AG10803 (cell line): ENCODE measurements at places on chromosomes 16 and 17.
A peak's percentile ranks its signal among the peaks of the same experiment; 100 is the strongest.

DNA sequence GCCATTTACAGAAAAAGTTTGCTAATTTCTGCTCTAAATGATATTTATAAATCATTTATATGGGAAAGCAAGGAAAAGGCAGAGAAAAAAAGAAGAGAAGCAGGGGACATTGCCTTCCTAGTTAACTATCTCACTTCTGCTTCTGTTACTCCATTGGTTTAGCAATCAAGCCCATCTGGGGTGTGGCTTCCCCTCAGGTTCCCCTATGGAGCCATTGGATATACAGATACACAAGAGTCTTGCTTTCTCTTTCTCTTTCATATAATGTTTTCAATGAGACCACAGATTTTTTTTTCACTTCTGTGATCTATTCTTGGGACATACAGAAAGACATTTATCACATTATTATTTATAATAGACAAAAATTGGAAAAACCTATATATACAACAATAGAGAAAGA is 105.6 kb upstream of the TOM1L1 start:
- DNase-seq: no peak

DNA sequence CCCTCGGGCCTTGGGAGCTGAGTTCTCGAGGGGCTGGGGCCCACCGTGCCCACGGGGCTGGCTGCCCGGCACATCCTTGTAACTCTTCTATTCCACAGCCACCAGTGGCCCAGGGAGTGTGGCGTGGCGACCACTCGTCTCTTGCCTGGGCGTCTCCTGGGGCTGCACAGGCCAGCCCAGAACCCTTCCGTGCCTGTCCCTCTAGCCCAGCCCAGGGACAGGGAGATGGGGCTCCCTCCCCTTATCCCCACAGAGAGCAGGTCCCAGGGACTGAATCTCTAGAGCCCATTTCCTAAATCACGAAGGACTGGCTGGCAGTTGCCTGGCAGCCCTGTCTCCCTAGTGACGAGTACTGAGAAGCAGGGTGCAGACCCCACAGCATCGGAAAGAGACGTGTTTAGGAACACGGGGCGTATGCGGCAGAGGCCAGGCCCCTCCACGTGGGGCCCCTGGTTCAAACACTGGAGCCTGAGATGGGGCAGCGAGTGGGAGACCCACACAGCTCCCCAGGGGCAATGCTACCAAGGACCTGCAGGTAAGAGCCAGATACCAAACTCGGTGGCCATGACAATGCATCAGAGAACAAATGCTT is 51.0 kb downstream of the TIMM22 start:
- no peak for DNase-seq

DNA sequence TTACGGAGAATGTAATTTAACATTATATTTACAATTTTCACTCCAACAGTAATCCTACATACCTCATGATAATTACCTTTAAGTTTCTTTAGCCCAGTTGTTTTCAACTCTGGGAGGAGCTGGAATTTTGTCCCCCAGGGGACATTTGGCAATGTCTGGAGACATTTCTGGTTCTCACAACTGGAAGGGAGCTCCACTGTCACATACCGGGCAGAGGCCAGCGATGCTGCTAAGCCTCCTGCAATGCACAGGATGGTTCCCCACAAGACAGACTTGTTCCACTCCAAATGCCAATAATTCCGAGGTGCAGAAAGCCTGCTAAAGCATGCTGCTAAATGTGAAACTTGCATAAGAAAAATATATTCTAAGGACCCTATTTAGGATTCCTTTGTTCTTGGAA is 251.1 kb upstream of the IRX5 start:
- DNase-seq: no peak

DNA sequence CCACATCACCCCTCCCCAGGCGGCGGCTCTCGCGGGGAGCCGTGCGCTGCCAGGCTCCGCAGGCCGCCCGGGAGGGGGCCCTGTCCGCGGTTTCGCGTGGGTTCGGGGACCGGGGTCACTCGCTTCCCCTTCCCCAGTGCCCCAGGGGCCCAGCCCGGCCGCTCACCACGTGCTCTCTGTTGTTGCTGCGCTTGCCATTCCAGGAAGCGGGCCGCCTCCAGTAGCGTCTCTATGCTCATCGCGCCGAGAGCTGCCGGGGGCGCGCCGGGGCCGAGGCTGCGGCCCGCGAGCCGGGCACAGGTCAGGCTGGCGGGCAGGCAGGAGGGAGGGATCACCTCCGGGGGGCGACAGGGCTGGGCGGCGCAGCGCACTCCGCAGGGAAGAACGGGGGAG is 390 bp downstream of the MNT start:
- peak; percentile 45 for DNase-seq

DNA sequence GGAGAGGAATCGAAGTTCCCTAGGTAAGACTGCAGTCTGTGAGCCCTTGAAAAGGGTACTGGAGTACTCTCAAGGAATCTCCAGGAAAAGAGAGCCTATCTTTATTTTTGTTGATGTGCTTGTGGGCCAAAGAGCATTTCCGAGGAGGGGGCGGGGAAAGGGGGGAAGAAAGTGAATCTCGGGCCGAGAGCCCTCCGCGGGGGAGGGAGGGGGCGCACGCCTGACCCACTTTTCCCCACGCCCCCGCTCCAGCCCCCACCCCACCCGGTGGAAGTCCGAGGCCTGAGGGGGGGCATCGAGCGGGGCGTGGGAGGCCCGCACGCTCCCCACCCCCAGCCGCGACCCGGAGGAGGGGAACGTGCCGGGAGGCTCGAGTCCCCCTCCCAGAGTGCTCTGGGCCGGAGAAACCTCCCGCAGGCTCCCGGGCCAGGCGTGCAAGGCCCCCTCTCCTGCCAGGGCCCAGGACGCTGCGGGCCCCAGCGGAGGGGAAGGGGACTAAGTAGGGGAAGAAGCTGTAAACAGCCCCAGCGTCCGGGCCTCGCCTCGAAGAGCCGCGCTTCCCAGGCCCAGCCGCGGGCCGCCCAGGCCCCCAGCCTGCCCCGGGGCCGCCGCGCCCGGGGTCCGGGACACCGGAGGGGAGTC is 444 bp downstream of the HELZ start:
- DNase-seq: no peak

DNA sequence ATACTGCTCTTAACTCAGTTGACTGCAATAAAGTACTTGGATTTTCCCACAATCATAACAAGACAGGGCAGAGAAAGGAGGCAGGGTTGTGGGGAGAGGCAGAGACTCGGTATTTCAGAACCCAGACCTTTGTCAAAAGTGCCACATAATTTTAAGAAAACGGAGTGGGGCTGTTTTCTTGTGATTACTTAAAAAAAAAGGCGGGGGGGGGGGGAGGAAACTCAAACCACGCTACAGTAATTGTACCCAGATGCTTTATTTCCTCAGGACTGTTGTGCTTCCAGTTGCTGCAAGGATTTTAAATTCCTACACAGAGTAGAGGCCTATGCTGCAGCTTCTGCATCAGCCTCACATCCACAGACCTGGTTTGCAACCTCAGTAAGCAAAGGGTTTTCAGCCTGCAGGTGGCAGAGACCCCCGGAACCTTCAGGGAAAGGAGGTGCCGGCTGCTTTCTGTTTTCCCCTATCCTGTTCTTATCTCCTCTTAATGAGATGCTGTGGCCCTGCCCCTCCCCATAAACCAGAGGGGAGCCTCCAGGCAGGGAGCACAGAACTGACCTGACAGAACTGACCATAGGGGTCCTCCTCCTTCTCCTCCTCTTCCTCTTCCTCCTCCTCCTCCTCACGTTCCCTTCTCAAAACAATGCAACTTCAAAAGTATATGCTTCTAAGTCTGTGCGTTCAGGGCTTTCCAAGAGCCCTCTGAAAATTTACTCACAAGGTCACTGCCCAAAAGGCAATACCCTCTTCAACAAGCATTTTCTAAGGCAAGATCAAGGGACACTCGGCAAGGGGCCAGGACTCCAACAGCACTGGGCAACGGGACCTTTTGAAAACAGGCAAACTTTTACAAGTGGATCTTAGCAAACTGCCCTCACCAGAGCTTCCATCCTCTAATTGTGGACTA is 7.5 kb downstream of the AXIN2 start:
- peak; percentile 84 for DNase-seq

DNA sequence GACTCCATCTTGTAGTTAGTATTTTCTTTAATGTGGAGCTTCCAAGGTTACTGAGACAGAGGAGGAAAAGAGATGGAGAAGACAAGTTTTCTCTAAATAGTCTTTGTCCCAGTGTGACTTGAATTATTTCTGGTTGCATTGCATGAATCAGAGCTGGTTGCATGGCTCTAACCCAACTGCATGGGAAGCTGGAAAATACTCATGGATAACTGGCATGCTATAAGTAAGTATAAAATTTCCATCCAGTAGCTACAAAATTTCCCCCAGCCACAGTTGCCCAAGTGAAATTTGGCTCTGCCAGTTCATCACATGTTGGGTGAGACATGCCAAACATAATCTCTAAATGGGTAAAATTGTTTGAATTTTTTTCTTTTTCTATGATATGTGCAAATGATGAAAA is 1161.5 kb downstream of the CDH11 start:
- no peak for DNase-seq

GRCh38 chr16:30947859-30948666 is 805 bp upstream of the ORAI3 start:
- DNase-seq: peak; percentile 96

GRCh38 chr16:52837251-52837650 is 215.4 kb downstream of the CHD9NB start:
- no peak for DNase-seq

- DNase-seq: no peak
These were observed 67.5 kb downstream of the KLHDC4 start for GRCh38 chr16:87698241-87698640.

GRCh38 chr17:44927696-44928095 is 12.4 kb upstream of the GFAP start:
- DNase-seq: no peak

GRCh38 chr17:33124871-33125551 is 133.4 kb downstream of the SPACA3 start:
- no peak for DNase-seq

DNA sequence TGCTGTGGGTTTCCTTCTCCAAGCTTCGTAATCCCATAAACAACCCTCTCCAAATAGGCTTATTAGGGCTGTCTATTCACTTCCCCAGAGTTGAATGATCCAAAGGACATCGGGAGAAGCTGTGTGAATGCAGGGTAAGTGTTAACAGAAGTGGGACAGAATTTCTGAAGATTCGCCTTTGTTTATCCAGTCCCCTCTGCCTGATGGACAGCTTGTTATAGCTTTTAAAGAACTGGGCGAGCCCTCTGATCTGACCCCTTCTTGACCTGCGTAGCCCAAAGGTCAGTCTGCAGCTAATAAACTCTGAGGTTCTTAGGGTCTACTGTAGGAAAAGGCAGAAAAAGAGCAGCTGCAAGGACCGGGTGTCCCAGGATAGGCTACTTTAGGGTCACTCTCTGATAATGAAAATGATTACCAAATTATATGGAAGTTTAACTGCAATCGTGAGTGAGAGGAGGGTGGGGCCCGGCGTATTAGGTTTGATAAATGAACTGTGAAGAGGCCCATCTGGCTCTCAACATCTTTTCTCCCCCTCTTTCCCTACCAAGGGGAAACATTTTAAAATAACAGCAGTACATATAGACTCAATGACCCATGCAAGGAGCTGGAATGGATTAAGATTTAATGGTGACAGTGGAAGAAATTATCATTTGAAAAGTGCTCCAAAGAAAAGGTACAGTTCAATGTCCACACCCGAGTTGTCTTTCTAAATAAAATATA is 233.4 kb downstream of the FTO start:
- no peak for DNase-seq

- peak; percentile 91 for DNase-seq
These were observed 44.0 kb downstream of the IRX6 start for GRCh38 chr16:55367866-55368603.

- DNase-seq: no peak
These were observed 4.4 kb downstream of the GPS1 start for GRCh38 chr17:82055965-82056728.

DNA sequence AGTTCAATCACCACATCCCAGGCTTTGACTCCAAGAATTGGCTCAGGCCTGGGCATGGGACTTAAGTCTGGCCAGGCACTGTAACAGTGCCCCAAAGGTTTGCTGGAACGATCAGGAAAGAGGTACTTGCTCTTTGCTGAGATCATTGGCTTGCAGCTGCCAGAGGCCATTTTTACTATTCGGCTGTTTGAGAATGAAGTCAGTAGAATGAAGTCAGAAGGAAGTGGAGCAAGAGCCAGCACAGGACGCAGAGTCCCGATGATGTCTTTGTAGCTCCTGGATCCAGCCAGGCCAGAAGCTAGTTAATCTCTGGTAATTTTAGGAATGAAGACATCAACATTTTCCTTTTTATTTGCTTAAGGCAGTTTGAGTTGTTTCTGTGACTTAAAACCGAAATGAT is 195.5 kb downstream of the RAB11FIP4 start:
- peak; percentile 70 for DNase-seq

DNA sequence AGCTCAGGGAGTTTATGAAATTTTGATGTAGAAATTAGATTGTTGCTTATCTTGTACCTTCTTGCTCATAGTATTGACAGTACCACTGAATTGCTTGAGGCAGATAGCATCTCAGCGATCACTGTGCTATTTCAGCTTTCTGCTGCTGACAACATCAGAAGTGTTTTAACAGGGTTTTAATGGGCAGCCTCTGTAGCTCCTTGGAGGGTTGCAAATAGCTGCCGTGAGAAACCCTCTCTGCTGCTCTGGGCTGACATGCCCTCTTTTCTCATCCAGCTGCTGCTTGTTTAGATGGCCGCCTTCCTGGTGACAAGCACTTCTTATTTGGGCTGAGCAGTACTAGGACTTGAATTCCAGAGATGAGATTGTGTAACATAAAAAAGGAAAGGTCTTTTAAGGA is 180.2 kb upstream of the TBX2 start:
- peak; percentile 80 for DNase-seq

DNA sequence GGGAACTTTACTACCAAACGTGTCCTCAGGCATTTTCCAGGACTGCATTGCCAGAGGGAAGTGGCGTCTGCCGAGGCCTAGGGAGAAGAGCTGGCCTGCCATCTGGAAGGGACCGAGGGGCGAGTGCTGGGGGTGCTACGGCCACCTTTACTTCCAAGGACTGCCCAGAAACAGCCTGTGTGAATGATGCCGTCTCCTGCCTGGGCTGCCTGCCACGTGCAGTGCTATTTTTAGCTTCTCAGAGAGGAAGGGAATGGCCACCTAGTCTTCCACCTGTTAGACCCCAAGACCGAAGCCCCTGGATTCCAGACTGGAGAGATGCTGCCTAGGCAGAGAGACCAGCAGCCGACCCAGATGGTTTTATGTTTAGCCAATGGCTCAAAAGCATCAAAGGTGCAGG is 57.2 kb downstream of the VAC14 start:
- DNase-seq: no peak

DNA sequence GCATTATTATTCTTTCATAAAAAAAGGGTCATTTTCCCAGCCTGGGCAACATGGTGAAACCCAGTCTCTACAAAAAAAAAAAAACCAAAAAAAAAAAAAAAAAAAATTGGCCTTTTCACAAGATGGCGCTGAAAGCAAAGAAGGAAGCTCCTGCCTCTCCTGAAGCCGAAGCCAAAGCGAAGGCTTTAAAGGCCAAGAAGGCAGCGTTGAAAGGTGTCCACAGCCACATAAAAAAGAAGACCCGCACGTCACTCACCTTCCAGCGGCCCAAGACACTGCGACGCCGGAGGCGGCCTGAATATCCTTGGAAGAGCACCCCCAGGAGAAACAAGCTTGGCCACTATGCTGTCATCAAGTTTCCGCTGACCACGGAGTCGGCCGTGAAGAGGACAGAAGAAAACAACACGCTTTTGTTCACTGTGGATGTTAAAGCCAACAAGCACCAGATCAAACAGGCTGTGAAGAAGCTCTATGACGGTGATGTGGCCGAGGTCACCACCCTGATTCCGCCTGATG is 4.9 kb upstream of the PGAP6 start:
- DNase-seq: no peak
